Adrenal gland (tissue), 19 donors: ENCODE measurements at places on chromosomes 2 and 18. TPM values are rescaled to one million over a fixed set of nuclear protein-coding genes. Genes with fewer than 3 reads are reported as not detected.

UGT1A8 gene
- total RNA-seq, result not detected

CFC1 gene
- not detected for total RNA-seq

LINC00305 gene
- not detected for total RNA-seq

STAM2 gene
- total RNA-seq, result 23.7 TPM

LOXHD1 gene
- not detected for total RNA-seq

PRPF40A gene
- total RNA-seq, result 75.4 TPM

DNA sequence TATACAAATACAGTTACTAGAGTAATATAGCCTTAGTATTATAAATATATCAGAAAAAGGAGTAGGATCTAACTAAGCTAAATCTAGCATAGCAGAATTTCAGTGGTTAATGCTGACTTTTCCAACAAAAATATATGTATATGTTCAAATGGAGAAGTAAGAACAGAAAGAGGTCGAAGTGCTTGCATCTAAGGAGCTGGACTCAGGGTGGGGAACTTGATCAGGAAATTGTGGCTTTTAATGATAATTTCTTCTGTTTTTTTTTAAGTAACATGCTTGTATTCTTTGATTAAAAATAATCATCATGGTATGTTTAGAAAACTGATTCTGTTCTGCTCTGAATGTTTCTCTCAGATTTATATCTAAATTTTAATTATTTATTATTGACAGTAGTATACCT is 327.1 kb downstream of the GALNT13 start:
- H3K4me1 ChIP-seq, result no peaks in the 10 kb centered on the region
- H3K36me3 ChIP-seq, result no peaks in the 10 kb centered on the region
- DNase-seq, result no peak

- H3K27ac ChIP-seq, result no peak overlapping the region
- H3K36me3 ChIP-seq, result no peaks in the 10 kb centered on the region
- no peaks in the 10 kb centered on the region for H3K27me3 ChIP-seq
- peaks cover 25% of the 10 kb centered on the region for H3K4me1 ChIP-seq
Observed at GRCh38 chr18:48019557-48020325, 89.3 kb upstream of the SMAD2 start.
